ENCODE measurements at places on chromosomes 6 and 20. TPM values are rescaled to one million over a fixed set of nuclear protein-coding genes. Genes with fewer than 3 reads are reported as not detected.

The TFAP2A gene
- total RNA-seq, result 0.22 TPM

The TTK gene
- total RNA-seq, result 54.8 TPM

The RRAGD gene
- 0.22 TPM for total RNA-seq

The FAM209B gene
- not detected for total RNA-seq

The RBM24 gene
- total RNA-seq, result 9.3 TPM

The SLA2 gene
- total RNA-seq, result not detected

The ADGRG6 gene
- total RNA-seq, result 35.4 TPM

The NEURL2 gene
- total RNA-seq, result 11.8 TPM

The GCNT2 gene
- 0.43 TPM for total RNA-seq

The CNKSR3 gene
- 3.1 TPM for total RNA-seq

The COL11A2 gene
- 0.22 TPM for total RNA-seq

The ID1 gene
- total RNA-seq, result 31.3 TPM

The MEP1A gene
- total RNA-seq, result not detected

The MYO6 gene
- 11.0 TPM for total RNA-seq

The HRH3 gene
- not detected for total RNA-seq

The CGA gene
- not detected for total RNA-seq

The ATF6B gene
- total RNA-seq, result 28.8 TPM

The TBXT gene
- not detected for total RNA-seq

The ZNF341 gene
- total RNA-seq, result 1.9 TPM

The RAD21L1 gene
- total RNA-seq, result 0.66 TPM

The LIME1 gene
- 3.1 TPM for total RNA-seq

The CYP39A1 gene
- 0.22 TPM for total RNA-seq

The KCNQ5 gene
- total RNA-seq, result 6.0 TPM

The RNF114 gene
- total RNA-seq, result 103 TPM

The RGS17 gene
- total RNA-seq, result 4.6 TPM

The EPHA7 gene
- total RNA-seq, result 1.9 TPM

The JPH2 gene
- 16.3 TPM for total RNA-seq

The SNPH gene
- total RNA-seq, result 20.2 TPM

The DSP gene
- 0.22 TPM for total RNA-seq

The MLIP gene
- total RNA-seq, result 0.44 TPM

The ERVFRD-1 gene
- total RNA-seq, result 0.22 TPM

The BPIFB1 gene
- not detected for total RNA-seq

The SLC17A2 gene
- not detected for total RNA-seq

The ARMH2 gene
- not detected for total RNA-seq

The MED20 gene
- 27.1 TPM for total RNA-seq

The MAFB gene
- 0.22 TPM for total RNA-seq

The PACRG gene
- total RNA-seq, result not detected

The SLC22A7 gene
- total RNA-seq, result not detected

The PGC gene
- total RNA-seq, result not detected

The POM121L2 gene
- not detected for total RNA-seq

The COL9A1 gene
- total RNA-seq, result not detected
